Thyroid gland (tissue), 4 donors: ENCODE measurements at places on chromosomes 4 and X. TPM values are rescaled to one million over a fixed set of nuclear protein-coding genes. Genes with fewer than 3 reads are reported as not detected.

The REPS2 gene
- total RNA-seq: 14.5 TPM

The SPIN2A gene
- 0.24 TPM for total RNA-seq

The SPACA5 gene
- not detected for total RNA-seq

The APEX2 gene
- 7.0 TPM for total RNA-seq

The CYLC1 gene
- not detected for total RNA-seq

The RPL10 gene
- total RNA-seq: 4,077 TPM

The PDHA1 gene
- 102 TPM for total RNA-seq

The SHROOM4 gene
- 4.1 TPM for total RNA-seq

The USP26 gene
- total RNA-seq: not detected

The UGT2A1 gene
- not detected for total RNA-seq

DNA sequence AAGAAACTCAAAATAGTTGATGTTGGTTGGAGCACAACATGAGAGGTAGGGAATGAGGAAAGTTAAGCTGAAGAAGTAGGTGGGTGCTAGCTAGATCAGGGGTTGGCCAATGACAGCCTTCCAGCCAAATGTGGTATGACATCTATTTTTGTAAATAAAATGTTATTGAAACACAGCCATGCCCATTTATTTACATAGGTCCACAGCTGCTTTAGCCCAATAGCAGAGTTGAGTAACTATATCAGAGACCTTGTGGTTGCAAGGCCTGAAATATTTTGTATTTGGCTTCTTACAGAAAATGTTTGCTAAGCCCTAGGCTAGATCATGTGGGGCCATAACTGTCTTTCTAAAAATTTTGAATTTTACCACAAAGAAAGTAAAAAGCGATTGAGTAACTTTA lies 234.9 kb upstream of the CTSO start:
- DNase-seq: no peak

DNA sequence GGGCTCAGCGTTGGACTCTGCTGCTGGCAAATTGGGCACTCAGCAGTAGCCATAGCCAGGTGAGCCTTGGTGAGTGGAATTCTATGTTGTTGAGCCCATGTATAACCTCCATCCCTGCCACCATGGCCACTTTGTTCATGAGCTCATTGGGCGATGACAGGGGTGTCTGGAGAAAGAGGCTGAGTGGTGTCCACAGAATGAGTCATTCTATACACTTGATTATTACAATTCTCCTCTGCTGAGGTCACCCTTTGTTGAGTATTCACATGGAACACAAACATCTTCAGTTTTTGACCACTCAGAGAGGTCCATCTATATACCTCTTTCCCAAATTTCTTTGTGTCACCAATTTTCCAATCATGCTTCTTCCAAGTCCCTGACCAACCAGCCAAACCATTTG lies 1341.7 kb downstream of the PCDH7 start:
- DNase-seq: no peak

- DNase-seq: no peak
Observed at GRCh38 chrX:46488712-46489111, 56.5 kb downstream of the ZNF674 start.

DNA sequence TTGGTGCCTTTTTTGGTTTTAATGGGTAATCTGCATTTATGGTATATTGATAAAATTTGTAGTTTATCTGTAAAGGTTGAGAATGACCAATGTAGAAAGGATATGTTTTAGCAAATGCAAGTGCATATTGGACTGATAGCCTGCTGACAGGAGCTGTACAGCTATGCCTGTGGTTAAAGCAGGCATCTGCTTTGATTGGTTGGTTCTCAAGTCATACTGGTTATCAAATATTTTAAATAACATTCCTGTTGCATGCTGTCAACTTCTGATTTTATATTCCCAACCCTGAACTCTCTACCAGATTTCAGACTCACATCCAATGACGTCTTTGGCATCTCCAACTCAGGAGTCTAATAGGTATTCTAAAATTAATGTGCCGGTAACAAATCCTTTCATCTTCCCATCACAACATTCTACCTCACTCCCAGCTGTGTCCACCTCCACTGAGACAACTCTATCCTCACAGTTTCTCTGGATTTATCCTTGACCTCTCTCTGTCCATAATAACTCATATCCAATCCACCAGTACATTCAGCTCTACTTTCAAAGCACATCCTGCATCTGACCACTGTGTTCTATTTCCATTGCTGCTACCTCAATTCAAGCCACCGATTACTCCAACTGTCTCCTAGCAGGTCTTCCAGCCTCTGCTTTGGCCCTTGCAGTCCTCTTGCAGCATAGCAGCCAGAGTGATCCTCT lies 125.7 kb downstream of the CAMK2D start:
- DNase-seq: no peak

GRCh38 chr4:53695540-53696463 lies 104.5 kb upstream of the LNX1 start:
- DNase-seq: no peak

DNA sequence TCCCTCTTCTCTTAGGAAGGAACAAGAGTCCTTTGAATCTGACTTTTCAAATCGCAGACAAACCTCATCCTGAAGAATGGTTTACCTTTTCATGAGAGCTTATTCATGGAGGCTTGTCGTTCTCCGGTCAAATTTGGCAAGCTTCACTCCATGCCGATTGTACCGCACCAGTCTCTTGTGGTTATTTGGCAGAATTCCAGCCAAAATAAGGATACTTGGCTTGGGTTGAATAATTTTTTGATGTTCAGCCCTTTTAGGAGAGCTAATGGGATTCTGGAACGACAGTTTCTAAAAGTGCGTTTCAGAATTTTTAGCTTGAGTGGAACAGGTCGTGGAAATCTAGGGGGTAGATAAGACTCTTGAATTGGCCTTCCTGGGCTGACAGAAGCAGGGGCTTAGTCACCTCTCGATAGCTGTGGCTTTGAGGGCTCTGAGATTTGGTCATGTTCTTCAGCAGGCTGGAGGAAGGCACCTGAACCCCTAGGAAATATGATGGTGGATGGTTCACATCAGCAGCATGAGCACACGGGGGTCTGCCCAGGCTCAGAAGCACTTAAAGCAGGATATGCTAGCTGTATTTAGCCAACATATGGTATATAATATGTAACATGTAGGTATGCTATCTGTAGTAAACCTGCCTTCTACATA lies 1.5 kb downstream of the KLHL2 start:
- peak; percentile 35 for DNase-seq

- DNase-seq: no peak
Observed at GRCh38 chr4:186132577-186133242, 28.2 kb downstream of the FAM149A start.

GRCh38 chr4:160299177-160299576 lies 1196.3 kb downstream of the RAPGEF2 start:
- DNase-seq: no peak

DNA sequence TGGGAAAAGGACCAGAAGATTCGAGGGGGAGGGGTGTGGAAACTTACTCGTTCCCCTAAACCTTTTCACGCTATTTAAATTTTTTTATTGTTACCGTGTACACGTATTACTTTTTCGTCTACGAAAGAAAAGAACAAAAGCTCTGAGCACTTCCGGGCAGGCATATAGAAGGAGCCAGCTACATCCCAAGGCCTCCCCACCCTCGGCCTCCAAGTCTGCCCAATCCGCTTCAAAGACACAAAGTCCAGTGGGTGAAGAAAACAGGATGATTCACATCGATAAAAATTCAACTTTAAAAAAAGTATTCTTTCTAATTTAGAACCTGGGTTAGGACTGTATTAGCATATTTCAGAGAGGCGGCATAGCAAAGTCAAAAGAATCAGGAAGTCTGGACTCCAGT lies 23.1 kb downstream of the SEL1L3 start:
- no peak for DNase-seq

DNA sequence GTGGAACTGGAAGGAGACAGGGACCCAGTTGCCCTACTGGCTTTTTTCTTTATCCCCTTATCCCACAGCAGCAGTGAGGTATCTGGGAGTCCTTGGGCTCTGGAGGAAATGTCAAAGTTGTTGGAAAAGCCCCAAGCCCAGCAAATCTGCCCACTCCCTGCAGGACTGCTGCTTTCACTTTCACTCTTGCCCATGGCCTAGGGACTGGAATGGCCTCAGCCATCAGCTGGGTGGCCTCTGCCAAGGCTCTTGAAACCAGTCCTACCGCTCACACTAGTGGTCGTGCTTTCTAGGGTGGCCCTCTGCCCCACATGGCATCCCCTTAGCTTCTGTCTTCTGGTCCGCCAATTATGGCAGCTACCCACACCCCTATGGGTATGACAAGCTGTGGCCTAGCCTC lies 9.7 kb upstream of the RHOXF1 start:
- DNase-seq: peak; percentile 37

GRCh38 chr4:797066-797465 lies 28.9 kb downstream of the CPLX1 start:
- no peak for DNase-seq

GRCh38 chr4:61505773-61506685 lies 305.9 kb downstream of the ADGRL3 start:
- no peak for DNase-seq

GRCh38 chr4:147157860-147158701 lies 212.4 kb upstream of the TTC29 start:
- DNase-seq: peak; percentile 30

DNA sequence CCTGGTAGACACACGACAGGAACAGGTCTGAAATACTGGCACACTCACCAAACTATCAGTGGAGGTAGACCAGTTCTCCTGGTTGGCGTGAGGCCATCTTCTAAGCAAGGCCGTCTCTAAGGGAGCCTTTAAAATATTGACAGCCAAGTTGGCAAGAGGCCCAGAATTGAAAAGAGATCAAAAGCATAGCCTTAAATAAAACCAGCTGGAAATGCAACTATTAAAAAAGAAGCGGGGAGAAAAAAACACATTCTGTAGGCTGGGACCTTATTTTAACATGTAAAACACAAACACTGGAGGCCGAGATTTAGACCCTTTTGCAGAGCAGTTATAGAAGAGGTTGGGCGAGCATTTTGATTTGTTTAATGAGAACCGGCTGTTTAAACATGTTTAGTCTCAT lies 233.0 kb upstream of the CLNK start:
- peak; percentile 14 for DNase-seq

DNA sequence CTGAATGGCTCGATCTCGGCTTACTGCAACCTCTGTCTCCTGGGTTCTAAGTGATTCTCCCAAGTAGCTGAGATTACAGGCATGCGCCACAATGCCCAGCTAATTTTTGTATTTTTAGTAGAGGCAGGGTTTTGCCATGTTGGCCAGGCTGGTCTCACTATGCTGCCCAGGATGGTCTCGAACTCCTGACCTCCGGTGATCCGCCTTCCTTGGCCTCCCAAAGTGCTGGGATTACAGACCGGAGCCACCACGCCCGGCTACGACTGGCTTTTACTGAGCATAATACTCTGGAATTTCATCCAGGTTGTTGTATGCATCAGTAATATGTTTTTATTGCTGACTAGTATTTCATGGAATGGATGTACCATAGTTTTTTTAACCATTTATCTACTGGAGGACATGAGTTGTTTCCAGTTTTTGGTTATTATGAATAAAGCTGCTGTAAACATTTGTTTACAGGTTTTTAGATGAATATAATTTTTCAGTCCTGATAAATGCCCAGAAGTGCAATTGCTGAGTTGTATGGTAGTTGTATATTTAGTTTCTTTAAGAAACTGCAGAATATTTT lies 31.2 kb downstream of the N4BP2 start:
- DNase-seq: no peak

DNA sequence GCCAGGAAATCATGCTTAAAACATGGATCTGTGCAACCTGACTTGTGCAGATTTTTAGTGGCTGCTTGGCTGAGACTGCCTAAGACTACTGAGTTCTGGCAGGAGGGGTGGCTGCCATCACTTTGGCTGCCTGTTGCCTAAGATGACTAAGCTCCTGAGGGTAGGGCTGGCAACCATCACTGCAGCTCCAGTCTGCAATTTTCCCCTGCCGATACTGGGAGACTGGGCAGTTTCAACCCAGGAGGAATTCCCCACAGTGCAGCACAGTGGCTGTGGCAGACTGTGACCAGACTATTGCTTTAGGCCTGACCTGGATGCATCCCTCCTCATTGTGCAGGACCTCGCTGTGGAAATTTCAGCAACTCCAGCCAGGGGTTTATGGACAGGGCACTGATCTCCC lies 544.9 kb downstream of the ANKRD50 start:
- DNase-seq: no peak

GRCh38 chr4:1359144-1359501 lies 12.1 kb downstream of the UVSSA start:
- DNase-seq: no peak

DNA sequence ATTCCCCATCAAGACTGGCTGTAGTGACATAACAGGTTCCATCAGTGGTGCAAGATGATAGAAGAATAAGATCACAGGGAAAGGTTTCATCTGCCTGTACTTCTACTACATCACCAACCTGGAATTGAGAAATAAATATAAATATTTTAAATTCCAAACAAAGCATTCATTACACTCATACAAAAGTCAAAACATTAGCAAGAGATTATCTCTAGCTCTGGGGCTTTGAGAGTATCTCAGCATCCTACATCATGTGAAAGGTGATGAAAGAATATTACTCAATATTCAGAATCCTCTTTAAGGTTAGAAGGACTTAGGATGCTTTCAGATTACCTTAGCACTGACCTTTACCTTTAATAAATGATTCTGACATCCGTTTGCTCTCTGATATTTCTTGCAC lies 96.5 kb upstream of the MCF2 start:
- DNase-seq: no peak

DNA sequence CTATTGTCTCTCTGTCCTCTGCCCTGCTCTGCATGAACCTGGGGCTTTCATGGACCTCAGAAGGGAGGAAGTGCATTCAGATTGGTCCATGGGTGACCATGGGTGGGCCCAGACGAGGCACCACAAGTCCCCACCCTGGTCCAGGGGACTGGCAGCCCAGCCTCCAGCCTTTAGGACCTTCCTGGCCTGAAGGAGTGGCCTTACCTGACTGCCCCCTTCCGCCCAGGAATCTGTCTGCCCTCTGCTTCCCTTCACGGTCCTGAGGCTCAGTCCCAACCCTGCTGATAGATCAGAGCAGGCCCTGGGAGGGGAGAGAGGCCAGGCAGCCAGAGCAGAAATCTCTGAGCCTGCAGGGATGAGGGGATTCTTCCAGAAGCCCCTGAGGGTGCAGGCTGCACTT lies 455.4 kb downstream of the PCDH18 start:
- DNase-seq: no peak
